ENCODE measurements at places on chromosomes 4 and X. TPM values are rescaled to one million over a fixed set of nuclear protein-coding genes. Genes with fewer than 3 reads are reported as not detected.

DNA sequence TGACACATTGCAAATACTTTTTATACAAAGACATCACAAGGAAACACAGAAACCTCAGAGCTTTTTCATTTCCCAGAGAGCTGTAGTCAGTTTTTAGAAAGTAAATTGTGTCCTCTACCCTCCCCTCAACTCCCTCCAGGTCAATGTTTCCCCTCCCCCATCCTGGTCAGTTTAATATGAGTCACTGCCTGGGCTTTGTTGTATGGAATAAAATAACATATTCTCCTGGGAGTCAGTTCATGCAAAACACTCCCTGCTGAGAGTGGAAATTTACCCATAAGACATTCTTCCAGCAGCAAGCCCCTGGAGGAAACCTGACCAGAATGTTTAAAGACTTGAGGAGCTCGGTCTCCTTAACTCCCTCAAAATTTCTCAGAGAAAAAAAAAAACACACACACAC, 270.1 kb upstream of the LDB2 start:
- DNase-seq: no peak

GRCh38 chr4:75790024-75790423, 65.6 kb downstream of the USO1 start:
- no peak for DNase-seq

GAB1 gene
- total RNA-seq: 33.5 TPM

TMEM47 gene
- 19.1 TPM for total RNA-seq

GRCh38 chr4:75881476-75881875, 20.8 kb downstream of the PPEF2 start:
- no peak for DNase-seq

ELMOD2 gene
- 66.7 TPM for total RNA-seq

- no peak for DNase-seq
Observed at GRCh38 chr4:26786916-26787315, 73.7 kb upstream of the STIM2 start.

DNA sequence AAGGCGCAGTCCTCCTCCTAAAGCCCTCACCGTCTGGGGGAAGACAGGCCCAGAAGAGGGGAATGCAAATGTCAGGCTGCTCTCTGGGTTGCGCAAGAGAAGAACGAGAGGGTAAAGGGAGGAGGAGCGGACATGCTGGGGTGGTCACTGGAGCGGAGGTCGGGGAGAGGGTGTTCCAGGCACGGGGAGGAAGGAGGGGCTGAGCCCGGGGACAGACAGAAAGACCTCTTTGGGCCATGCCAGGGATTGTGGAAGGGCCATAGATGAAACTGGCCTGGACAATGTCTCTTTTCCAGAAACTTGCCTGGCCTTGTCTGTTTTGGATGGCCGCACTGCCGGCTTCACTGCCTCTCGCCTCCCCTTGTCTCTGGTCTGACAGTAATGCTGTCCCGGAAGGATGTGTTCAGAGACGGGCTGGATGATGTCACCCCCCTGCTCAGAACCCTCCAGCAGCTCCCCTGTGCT, 121.0 kb downstream of the SORCS2 start:
- DNase-seq: no peak
